ENCODE measurements at places on chromosomes 1 and 21.
A peak's percentile ranks its signal among the peaks of the same experiment; 100 is the strongest.

DNA sequence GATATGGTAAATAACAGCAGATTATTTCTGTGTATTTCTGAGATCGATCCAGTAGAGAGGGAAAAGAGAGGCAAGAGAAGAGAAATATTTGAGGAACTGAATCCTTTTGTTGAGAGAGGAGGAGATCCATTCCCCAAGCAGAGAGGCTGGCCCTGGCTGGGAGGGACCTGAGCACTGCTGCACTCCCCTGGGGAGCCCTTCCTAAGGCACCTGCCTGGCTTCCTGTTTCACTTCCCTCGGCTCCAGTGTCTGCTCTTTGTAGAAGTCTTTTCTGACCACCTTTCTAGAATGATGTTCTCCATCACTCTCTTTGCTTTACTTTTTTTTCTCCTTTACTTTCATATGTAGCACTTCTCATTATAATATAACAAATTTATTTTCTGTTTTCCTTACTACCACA is 42.3 kb upstream of the SLC6A9 start:
- DNase-seq: no peak

GRCh38 chr1:175683491-175684298 is 59.7 kb downstream of the TNR start:
- DNase-seq: no peak

DNA sequence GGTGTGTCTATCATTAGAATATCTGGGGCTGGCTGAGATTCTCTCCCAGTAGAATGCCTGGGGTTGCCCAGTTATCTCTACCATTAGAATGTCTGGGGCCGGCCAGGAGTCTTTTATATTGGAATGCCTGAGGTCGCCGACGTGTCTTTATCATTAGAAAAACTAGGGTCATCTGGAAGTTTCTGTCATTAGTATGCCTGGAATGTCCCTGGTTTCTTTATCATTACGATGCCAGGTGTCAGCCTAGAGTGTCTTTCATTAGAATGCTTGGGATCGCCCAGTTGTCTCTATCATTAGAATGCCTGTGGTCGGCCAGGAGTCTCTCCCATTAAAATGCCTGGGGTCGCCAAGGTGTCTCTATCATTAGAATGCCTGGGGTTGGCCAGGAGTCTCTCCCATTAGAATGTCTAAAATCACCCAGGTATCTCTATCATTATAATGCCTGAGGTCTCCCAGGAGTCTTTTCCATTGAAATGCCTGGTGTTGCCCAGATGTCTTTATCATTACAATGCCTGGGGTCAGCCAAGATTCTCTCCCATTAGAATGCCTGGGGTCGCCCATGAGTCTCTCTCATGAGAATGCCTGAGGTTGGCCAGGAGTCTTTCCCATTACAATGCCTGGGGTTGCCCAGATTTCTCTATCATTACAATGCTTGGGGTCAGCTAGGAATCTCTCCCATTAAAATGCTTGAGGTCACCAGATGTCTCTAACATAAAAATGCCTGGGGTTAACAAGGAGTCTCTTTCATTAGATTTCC is 53.2 kb downstream of the RNF187 start:
- DNase-seq: no peak

DNA sequence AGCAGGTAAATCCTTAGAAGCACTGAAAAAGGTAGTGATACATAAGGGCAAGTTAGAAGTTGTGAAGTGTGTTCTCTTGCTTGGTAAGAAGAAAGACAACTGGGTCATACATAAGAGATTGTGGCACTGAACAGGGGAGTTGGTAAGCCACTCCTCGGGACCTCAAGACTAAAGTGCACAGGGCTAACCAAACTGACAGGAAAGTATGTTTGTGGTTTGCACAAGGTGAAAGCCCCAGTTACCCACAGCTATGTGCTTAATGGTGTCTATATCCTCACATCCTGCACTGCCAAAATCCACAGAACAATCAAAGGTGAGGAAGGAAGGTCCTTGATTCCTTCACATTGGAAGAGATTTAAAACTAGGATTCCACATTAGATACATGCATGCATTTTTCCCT is 276.5 kb downstream of the DNM3 start:
- no peak for DNase-seq

DNA sequence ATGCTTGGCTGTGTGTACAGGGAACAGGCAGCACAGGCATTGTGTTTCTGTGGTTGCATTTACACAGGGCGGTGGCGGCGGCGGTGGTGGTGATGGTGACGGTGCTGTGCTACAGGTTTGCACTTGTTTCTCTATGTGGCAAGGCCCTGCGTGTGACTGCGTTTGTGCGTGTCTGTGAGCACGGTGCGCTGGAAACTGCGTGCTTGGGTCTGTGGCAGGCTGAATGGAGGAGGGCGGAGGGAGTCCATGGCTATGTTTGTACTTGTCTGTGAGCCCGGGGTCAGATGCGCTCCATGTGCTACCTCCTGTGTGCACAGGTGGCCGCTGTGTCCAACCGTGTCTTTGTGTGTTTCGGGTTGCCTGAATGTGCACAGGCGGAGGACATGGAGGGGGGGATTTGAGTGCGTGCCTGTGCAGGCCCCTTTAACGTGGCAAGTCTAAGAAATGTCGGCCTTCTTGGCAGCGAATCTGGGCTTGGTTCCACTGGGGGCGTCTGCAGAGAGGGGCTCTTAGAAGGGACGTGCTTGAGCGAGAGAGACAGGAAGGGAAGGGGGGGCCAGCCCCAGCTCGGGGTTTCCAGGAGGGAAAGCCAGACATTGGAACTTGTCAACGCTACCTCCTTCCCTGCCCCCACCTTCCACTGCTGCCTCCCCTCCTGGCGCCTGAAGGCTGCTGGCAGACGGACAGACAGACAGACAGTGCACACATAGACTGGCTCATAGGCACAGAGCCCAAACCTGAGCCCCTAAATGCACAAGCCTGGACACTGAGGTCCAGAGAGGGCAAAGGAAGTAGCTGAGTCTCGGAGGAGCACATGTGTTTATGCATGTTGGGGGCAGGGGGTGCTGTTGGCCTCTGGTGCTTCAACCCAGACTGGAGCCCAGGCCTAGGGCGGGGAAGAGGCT is 32.7 kb upstream of the WASF2 start:
- DNase-seq: peak; percentile 85

DNA sequence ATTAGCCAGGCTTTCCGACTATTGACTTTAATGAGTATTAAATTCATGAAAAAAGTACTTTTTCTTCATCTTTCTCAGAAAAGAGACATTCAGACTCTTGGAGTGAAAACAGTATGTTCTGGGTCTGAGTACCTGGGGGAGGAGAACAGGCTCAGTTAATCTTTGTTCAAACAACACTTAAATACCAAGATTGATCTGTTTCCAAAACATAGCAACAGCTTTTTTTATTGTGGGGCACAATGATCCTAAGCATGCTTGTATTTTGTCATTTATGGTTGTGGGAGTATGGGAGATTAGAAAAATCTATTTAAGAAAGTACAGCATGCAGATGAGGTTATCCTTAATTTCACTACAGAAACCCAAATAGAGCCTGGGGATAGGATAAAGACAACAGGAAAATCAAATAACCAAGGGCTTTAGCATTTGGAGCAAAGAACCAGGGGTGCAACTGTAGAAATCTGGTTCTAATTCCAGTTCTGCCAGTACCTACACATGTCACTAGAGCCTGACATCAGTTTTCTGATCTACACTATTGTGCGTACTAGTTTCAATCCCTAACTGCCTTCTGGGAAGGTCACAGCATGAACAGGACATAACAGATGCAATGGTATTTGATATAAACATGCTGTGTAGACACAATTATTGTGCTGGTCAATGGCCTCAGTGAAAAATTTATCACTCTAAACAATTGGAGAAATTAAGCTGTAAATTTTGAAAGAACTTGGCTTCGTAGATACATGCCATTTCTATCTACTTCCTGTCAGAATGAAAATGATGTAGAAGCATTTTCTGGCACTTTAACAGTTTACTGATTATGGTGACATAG is 91.2 kb downstream of the KCNK1 start:
- DNase-seq: no peak

DNA sequence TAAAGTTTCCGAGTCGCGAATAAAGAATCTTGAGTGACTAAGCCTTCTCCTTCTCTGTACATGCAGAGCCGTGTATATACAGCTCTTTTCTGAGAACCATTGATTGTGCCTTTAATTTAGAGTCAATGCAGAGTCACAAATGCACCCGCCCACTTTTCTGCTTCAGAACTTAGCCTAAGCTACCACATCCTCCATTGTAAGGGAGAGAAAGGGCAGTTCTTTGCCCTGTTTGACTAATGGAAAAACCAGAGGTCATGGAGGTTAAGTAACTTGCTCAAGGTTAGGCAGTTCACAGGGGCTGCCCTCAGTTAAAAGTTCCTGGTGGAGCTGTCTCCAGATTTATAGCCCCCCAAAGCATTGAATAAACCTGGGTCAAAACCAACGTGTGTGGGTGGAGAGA is 139.6 kb downstream of the TOMM20 start:
- no peak for DNase-seq

DNA sequence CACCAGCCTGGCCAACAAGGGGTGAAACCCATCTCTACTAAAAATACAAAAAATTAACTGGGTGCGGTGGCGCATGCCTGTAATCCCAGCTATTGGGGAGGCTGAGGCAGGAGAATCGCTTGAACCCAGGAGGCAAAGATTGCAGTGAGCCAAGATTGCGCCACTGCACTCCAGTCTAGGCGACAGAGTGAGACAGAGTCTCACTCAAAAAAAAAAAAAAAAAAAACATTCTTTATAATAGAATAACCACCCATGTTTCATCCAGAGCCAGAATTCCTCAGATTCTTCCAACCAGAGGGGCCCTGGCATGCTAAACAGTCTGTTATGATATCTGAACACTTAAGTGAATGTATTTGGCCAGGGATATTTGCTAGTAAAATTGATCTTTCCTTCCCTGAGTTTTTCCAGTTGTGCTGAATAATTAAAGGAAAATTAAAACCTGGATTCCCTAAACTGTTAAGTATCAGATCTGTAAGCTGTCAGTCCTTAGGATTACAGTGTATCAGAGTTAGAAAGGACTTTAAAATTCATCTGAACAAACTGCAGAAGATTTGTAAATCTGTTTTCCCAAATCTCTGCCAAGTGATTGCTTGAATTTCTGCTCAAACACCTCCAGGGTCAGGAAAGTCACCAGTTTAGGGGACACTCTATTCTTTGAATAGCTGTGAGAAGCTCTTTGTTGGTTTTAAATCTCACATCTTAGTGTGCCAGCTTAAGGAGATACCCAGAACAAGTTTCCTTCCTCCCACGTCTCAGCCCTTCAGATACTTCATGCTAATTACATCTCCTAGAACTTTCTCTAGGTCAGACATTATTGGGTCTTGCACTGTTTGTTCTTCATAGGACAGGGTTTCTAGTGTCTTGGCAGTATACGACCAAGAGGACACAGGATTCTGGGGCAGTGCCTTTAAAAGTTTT is 84.6 kb upstream of the BMP8A start:
- no peak for DNase-seq

- DNase-seq: peak; percentile 68
Observed at GRCh38 chr1:220189750-220190347, 82.4 kb downstream of the RAB3GAP2 start.

GRCh38 chr1:1761504-1762376 is 16.5 kb downstream of the NADK start:
- no peak for DNase-seq

GRCh38 chr1:202589190-202589930 is 120.9 kb downstream of the SYT2 start:
- no peak for DNase-seq

DNA sequence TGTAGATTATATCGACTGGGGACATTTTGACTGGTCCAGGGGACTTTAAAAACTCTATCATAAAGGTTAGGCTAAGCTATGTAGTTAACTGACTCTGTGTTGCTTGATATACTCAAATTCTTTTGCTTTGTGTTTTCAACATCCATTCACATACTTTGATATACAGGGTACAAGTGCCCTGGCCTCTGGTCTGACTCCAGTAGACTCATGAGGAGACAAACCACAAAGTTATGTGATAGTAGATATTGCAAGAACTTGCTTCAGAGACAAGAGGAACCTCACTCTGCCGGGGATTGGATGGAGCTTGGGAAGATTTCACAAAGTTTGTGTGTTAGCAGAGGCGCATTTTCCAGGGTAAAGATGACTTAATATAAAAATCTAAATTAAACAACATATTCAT is 1.3 kb downstream of the GORAB start:
- peak; percentile 59 for DNase-seq

GRCh38 chr1:248688527-248689298 is 13.9 kb downstream of the OR14I1 start:
- DNase-seq: no peak

DNA sequence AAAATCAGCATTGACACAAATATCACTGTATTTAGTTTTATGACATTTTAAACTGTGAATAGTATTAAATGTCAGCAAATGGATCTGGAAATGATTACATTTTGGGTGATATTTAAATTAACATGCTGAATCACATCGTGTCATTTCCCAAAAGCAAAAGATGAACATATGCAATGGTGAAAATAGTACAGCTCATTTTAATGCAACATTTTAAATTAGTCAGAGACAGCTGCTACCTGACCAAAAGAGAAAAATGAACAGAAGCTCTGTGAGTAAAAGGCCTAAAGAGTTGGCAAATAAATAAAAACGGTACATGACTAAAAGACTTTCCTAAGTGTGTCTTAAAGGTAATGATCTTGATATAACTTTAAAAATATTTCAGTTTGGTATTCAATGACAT is 86.0 kb upstream of the GNG4 start:
- DNase-seq: no peak

- DNase-seq: no peak
Observed at GRCh38 chr1:155015527-155016230, 13.1 kb downstream of the ZBTB7B start.

DNA sequence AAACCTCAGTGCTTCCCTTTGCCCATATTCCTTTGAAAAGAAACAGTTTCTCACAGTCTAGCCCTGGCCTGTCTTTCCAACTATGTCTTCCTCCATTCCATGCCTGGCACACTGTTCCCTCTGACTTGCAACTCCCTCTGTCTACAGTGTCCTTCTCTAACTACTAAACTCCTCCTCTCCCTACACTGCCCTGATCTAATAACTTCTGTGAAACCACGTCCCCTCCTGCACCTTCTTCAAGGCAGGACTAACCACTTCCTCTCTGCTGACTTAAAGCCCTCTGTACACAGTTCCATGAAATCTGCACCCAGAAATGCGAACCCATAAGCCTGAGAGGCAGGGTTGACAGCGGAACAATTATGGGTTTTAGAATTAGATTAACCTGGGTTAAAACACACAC is 62.2 kb upstream of the ATP1B1 start:
- peak; percentile 86 for DNase-seq

DNA sequence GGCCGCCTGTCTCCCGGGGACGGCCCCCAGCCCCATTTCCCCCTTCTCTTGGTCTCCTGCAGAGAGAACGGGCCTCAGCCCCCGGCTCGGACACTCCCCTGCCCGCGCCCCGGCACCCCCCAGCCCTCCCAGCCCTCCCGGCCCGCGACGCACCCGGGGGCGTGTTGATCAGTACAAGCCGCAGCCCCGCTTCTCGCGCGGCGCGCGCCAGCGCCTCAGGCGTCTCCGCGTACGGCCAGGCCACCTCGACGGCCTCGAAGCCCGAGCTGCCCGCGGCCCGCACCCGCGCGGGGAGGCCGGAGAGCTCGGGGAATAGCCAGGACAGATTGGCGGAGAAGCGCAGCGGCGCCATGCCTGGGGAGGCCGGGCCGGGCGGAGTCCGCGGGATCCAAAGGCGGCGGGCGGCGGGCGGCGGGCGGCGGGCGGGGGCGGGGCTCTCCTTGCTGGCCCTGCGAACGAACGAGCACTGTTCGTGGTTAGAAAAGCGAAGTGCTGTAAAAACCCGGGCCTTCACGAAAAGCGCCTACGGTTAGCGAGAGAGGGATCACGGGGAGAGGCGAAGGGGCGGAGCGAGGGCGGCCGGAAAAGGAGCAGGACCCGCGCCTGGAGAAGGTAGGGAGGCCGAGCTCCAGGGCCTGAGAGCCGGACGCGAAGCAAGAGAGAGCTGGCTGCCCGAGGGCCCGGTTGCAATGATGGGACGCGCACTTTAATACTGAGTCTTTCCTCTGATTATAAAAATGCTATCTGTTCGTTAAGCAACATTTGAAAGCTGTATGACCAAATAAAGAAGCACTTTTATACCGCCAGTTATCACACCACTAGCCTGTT is at the start of gene HYI:
TSS of gene HYI (minus strand) at position 490 of the 828 bp plus-strand sequence. CDS start at position 352, 138 bp downstream.
- DNase-seq: peak; percentile 95

Data from hematopoietic multipotent progenitor cell treated with erythropoietin and hydrocortisone succinate and interleukin-3 and kit ligand, for 4 days (in vitro differentiated cells).